ENCODE measurements at places on chromosomes 12 and 14.

DNA sequence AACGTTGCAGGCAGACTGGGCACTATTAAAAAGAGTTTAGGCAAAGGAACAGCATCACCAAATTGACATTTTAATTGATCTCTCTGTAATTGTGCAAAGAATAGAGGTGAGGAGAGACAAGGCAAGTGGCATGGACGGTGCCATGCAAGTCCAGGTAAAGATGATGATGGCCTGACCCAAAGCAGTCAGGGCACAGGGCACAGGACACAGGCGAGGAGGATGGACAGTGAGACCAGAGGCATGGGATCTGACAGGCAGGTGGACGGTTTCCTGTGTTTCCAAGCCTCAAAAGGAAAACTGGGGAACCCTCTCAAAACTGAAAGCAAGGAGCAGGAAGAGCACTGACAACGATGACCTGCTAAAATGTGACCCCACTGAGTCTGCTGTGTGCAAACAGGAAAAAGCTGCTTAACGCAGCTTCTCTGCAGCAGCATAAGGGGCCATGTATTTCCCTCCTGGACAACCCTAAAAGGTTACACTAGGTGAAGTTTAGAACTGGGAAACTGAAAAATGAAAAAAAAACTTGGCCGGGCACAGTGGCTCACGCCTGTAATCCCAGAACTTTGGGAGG is 50.9 kb downstream of the CLIP1 start:
- no peak for DNase-seq

- DNase-seq, result no peak
Measured at GRCh38 chr12:121240484-121241101, 30.7 kb downstream of the P2RX4 start.

DNA sequence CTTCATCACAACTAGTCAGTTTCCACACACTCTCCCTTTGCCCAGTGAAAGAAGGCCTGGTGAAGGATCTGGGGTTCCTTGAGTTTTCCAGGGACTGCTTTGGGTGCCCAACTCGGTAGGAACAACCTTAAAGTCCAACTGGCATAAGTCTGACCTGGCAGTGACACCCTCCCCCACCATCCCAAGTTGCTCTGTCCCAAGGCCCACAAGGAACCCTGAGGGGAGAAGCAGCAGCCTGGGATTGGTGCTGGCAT is 1.6 kb downstream of the KMT2D start:
- no peak for DNase-seq

DNA sequence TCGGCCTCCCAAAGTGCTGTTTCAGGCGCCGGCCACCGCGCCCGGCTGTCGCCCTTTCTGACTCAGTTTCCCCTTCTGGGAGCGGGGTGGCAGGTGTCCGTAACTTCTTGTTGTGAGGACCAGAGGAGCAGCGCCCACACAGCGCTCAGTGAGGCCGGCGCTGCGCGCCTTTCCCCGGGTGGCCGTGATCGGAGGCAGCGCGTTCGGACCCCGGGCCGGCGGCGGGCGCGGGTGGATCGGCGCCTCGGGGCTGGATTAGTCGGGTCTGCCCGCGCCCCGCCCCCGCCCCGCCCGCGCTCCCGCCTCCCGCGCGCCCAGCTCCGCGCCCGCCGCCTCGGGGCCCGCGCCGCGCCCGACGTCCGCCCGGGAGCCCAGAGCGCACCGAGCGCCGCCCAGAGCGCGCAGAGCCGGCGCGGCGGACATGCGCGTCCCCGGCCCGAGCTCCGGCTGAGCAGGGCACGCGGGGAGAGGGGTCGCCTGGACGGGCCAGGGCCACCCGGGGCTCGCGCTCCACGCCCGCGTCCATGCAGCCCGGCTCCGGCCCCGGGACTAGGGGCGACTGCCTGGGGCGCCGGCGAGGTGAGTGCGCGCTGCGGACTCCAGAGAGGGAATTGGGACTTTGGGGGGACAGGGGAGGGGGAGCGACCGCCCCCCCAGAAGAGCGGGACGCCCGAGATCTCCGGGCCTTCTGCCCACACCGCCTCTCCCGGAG is 50.6 kb downstream of the LRCOL1 start:
- DNase-seq, result peak; percentile 58

- DNase-seq, result no peak
Measured at GRCh38 chr12:93366422-93366821, 11.3 kb upstream of the NUDT4 start.

- DNase-seq, result no peak
Measured at GRCh38 chr14:92154283-92154942, 32.6 kb downstream of the CPSF2 start.

- peak; percentile 82 for DNase-seq
Measured at GRCh38 chr14:21771671-21772070, 98.1 kb upstream of the OR4E1 start.

- no peak for DNase-seq
Measured at GRCh38 chr14:81192594-81192993, 28.2 kb downstream of the GTF2A1 start.

GRCh38 chr14:105087963-105088811 is 23.0 kb upstream of the GPR132 start:
- DNase-seq, result peak; percentile 85

- DNase-seq, result no peak
Measured at GRCh38 chr14:87000081-87000480, 992.9 kb downstream of the GALC start.

DNA sequence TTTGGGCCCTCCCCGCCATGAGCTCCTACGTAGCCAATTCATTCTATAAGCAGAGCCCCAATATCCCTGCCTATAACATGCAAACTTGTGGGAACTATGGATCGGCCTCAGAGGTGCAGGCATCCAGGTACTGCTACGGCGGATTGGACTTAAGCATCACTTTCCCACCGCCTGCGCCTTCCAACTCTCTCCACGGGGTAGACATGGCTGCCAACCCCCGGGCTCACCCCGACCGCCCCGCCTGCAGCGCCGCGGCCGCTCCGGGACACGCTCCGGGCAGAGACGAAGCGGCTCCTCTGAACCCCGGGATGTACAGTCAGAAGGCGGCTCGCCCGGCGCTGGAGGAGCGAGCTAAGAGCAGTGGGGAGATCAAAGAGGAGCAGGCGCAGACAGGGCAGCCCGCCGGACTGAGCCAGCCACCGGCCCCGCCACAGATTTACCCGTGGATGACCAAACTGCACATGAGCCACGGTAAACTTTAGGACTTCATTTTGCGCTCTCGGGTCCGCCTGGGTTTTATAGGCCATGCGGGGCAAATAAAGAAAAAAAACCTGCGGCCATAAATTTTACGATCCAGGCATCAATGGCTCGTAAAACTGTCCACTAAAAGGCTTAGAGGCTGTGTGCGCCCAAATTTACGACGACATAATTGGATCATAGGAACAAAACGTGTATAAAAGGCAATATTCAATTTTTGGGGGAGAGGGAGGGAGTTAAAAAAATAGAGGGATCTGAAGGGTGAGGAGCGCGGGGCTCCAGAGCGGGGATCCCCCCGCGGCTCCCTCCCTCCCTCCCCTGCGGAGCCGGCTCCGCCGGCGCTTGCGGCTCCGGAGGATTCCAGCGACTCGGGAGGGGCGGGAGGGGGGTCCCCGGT is 493 bp downstream of the HOXC5 start:
- DNase-seq, result no peak

- DNase-seq, result no peak
Measured at GRCh38 chr12:79933532-79934264, 1.2 kb downstream of the PPP1R12A start.

- DNase-seq, result no peak
Measured at GRCh38 chr12:45217846-45218245, 2.0 kb downstream of the ANO6 start.

- DNase-seq, result no peak
Measured at GRCh38 chr12:66103016-66103913, 27.3 kb downstream of the LLPH start.

DNA sequence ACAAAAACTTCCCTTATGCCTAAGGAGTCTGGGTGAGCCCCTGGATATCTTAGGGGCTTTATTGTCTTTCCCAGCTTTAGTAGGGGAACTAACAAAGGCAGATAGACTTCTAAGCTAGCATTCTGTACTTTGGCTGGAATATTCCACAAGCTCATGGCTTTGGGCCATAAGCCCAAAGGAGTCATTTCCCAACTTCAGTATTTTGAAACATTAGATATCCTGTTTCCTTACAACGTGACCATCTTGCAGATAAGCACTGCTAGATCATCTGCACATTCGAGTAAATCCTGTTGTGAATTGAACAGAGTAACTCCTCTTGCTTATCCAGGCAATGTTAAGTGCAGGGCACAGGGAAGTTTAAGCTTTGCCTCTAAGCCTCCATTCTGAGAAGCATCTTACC is 70.6 kb upstream of the ACTN1 start:
- DNase-seq, result peak; percentile 89

GRCh38 chr12:15045451-15045850 is 72.6 kb downstream of the PDE6H start:
- no peak for DNase-seq

Data from PC-9 (cell line).